NCI-H1092 (cell line): ENCODE measurements at places on chromosomes 2 and 18.
A peak's percentile ranks its signal among the peaks of the same experiment; 100 is the strongest.

GRCh38 chr2:181947273-181947672 is 38.4 kb upstream of the PPP1R1C start:
- no peak for DNase-seq

- DNase-seq, result no peak
Observed at GRCh38 chr18:72871091-72871490, 3.3 kb upstream of the NETO1 start.

GRCh38 chr2:27621524-27621923 is 7.3 kb downstream of the CCDC121 start:
- no peak for DNase-seq

DNA sequence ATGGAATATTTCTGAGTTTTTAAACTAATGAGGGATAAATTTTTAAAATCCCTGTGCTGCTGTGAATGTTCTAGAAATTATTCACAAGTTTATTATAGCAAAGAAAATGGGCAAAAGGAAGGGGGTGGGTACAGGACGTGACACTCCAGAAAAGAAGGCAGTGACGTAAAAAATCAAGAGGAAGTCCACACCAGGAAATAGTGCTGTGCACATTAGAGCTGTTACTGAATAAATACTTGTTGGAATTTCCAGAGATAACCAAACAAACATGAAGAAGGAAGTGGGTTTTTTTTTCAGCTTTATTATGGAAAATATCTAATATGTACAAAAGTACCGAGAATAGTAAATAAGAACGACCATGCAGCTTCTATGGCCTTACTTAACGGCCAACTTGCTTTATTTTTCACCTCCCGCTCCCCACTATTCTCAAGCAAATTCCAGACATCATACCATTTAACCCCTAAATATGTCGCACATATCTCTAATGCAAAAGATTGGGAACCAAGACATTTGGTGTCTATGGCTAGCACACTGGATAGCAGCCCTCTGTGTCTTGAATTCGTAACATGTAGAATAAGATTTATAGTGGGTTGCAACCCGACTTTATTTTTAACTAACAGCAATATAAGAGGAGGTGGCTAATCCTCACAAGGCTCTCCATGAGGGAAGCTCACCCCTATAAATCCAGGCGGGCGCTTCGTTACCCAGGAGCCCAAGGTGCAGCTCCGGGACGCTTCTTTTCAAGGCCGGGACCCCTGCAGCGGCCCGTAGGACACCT is 580 bp upstream of the NDUFV2 start:
- no peak for DNase-seq

DNA sequence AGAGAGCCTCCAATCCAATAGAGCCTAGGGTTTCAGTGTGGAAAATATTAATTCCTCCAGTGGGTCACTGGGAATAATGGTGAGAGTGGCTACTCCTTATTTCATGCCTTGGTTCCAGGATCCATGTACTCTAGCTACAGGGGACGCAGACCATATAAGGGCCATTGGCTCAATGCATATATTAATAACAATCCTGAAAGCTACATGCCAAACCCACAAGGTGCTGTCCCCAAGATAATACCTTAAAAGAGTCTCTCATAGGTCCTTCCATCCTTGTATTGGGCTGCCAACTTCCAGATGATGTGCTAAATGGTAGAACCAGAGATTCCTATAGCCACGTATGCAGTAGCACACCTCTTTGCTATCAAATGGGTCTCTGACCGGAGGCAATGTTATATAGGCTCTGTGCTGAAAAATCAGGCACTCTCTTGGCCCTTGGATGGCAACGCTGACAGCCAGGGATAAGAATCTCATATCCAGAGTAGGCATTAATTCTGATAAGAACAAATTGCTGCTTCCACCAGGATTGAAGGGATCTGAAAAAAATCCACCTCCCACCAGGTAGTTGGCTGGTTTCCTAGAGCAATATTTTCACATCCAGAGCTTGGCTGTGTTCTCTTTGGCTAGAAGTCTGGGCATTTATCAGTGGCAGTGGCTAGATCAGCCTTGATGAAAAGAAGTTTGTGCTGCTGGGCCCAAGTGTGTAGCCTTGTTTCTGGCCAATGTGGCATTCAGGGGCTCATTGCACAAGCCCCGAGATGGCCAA is 218.1 kb upstream of the MGAT5 start:
- DNase-seq, result no peak

DNA sequence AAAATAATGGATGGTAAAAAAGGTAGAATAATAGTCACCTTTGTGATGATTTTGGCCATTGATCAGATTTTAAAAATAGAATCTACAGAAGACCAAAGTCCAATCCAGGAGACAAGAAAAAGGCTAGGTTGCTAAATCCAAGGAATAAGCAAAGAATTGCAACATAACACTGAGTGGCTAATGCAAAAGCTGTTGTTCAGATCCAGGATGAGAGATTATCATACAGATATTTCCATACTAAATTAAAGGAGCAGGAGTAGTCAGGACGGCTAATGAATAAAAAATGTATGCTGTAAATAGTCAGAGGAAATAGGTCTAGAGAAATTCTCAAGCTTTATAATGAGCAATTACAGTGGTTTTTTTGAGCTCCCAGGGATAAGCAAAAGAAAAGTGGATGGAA is 745.9 kb upstream of the ACVR2A start:
- no peak for DNase-seq

- no peak for DNase-seq
Observed at GRCh38 chr18:3306391-3306790, 44.5 kb downstream of the MYL12B start.

DNA sequence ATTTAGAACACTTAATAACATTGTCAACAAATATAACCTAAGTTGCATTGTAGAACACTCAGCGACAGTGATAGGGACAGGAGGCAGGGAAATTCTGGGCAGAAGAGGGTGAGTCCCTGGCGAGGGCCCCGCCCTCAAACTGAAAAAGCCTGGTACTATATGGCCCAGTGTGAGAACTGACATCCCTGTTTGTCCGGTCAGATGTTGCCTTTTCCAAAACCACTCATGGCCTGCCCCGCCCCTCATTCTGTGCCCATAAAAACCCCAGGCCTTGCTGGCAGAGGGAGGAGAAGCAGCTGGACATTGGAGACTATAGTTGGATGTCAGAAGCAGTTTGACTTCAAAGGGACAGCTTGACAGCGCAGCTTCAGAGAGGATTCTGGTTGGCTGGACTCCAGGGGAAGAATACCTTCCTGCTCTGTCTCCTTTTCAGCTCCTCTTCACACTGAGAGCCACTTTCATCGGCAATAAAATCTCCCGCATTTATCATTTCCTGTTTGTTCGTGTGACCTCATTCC is 47.0 kb downstream of the FAM117B start:
- DNase-seq, result no peak

GRCh38 chr2:203623096-203623495 is 83.3 kb upstream of the CD28 start:
- no peak for DNase-seq

DNA sequence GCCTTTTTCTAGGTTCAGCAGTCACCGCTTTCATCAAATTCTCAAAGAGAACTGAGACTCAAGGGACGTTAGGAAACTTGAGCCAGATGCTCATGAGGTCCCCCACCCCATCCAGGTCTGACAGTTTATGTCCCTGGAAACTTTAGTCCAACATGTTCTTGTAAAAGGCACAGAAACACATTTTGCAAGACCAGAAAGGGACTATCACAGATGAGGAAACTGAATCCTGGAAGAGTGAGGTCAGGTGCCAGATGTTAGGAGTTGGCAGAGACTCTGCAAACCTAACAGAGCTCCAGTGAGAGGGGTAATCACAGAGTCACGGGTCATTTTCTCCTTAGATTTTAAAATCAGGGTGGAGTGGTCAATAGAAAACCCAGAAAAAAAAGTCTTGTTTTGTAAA is 76.6 kb downstream of the RDH14 start:
- no peak for DNase-seq

GRCh38 chr2:186065491-186065890 is 326.9 kb downstream of the FSIP2 start:
- DNase-seq, result no peak

GRCh38 chr2:44103639-44104038 is 65.0 kb upstream of the PPM1B start:
- no peak for DNase-seq

- DNase-seq, result no peak
Observed at GRCh38 chr2:240987588-240987987, 10.8 kb upstream of the SNED1 start.

GRCh38 chr18:45539491-45539891 is 75.8 kb upstream of the SLC14A2 start:
- DNase-seq, result no peak

- DNase-seq, result no peak
Observed at GRCh38 chr18:79954791-79955190, 3.3 kb upstream of the SLC66A2 start.

GRCh38 chr2:155427470-155427869 is 729.0 kb downstream of the KCNJ3 start:
- DNase-seq, result no peak

- DNase-seq, result no peak
Observed at GRCh38 chr18:80218341-80219227, 28.7 kb downstream of the PARD6G start.

- no peak for DNase-seq
Observed at GRCh38 chr2:218713922-218714321, 3.3 kb downstream of the TTLL4 start.

- DNase-seq, result peak; percentile 19
Observed at GRCh38 chr2:105515581-105516415, 116.9 kb upstream of the FHL2 start.

DNA sequence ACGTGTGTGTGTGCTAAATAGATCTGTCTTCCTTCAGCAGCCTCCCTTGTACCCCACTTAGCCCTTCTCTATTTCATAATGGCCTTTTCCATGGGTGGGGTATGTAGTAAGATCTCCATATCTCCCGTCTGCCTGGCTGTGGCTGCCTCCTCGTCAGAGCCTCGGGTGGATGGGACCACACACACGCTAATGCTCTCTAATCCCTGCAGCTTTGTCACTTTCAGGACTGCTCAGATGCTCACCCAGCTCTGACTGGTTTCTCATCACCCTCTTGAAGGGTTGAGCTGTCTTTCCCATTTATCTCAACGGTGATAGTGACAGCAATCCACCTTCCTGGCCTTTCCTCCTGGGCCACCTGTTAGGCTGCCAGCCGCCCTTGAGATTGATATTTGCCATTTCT is 95.3 kb downstream of the DCC start:
- DNase-seq, result no peak

DNA sequence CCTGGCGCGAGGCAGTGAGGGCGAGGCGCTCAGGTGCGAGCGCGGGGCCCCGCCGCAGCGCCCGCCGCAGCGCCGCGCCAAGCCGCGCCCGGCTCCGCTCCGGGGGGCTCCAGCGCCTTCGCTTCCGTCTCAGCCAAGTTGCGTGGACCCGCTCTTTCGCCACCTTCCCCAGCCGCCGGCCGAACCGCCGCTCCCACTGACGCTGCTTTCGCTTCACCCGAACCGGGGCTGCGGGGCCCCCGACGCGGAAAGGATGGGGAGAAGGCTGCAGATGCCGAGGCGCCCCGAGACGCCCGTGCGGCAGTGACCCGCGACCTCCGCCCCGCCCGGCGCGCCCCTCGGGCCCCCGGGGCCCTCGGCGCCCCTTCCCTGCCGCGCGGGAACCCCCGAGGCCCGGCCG is 328 bp upstream of the INHBB start:
- DNase-seq, result no peak

DNA sequence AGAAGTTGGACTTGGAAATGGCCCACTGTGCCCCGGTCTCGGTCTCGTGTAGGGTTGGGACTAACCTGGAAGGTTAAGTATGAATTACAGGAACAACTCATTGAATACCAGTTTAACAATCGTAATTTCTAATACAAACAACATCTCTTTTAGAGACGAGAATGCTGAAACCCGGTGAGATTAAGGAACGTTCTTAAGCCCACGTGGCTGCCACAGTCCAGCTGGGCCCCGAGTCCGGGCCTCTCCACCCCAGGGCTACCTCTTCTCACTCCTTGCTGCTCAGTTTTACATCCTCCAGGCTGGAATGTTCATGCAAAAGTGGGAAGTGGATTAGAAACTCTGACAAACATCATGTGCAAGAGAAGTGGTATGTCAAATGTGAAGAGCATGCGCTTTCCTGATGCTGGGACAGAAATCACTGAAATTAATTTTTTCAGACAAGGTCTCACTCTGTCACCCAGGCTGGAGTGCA is 29.4 kb downstream of the NGEF start:
- DNase-seq, result no peak

DNA sequence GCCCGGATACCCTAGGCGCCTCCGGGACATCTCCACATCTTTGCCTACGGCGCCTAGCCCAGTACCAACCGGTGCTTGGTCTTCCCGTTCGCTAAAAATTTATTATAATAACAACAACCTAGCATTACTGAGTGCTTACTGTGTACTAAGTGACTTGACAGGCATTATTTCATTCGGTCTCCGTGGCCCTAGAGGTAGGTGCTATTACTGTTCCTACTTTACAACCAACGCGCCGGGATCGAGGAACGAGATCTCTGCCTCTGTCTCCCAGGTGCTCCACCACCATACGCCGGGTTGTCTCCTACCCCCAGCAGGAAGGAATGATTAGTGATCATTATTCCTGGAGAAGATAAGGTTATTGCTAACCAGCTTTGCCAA is 657 bp upstream of the BIN1 start:
- no peak for DNase-seq

DNA sequence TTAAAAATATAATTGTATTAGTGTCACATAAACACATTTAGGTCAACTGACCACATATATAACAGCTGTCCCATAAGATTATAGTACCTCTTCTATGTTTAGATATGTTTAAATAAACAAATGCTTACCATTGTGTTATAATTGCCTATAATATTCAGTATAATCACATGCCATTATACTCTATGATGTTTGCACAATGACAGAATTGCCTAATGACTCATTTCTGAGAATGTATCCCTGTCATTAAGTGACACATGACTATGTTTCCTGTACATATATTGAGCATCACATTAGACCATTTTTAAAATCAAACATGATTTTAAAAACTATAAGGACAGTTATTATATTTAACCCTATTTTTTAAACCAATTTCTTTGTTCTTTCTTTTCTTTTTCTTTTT is 89.8 kb downstream of the HS6ST1 start:
- no peak for DNase-seq

- DNase-seq, result no peak
Observed at GRCh38 chr18:35495536-35496314, 2.0 kb downstream of the INO80C start.

DNA sequence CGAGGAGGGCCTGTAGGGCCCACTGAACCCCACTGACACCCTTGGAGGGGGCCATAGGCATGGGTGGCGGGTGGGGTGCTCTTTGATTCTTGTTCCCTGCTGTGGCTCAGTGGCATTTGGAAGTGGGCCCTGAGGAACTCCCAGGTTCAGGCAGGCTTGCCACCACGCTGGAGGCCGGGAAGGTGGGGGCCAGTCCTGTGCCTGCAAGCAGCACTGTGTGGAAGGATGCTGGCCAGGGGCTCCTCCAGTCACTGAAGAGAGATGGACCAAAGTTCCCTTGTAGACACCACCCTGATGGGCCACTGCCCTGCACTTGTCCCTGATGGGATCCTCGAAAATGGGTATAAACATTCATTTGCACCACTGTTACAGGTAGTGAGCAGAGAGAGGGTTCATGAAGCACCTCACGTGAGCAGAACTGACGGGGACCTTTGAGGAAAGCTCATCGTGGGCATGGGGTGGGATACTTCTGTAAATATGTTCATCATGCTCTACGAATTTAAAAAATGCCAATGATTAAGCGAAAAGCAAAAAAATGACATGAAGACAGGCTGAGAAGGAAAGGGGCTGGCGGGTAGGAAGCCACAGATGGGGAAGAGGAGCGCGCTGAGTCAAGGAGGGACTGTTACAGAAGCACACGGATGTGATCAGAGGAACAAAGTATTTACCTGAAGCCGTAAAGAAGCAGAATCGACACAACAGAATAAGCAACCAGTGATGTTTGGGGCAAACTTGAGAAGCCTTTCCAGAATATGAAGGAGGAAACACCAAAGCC is 45.2 kb upstream of the ASB1 start:
- DNase-seq, result no peak

GRCh38 chr2:147538088-147538487 is 306.7 kb upstream of the ACVR2A start:
- no peak for DNase-seq
